CD4-positive, alpha-beta T cell treated with Interleukin-2 at 100 ng/mL for 4 hours (primary cell): ENCODE measurements at places on chromosomes 16 and 17.
A peak's percentile ranks its signal among the peaks of the same experiment; 100 is the strongest.

GRCh38 chr17:58667934-58668597 is 23.8 kb downstream of the TEX14 start:
- DNase-seq = no peak

- no peak for DNase-seq
Measured at GRCh38 chr17:80637048-80637781, 92.6 kb downstream of the RPTOR start.

- DNase-seq = peak; percentile 56
Measured at GRCh38 chr17:49861150-49861884, 13.4 kb upstream of the TAC4 start.

- no peak for DNase-seq
Measured at GRCh38 chr17:67753026-67753425, 35.3 kb downstream of the NOL11 start.

GRCh38 chr16:14475370-14476139 is 154.5 kb downstream of the PARN start:
- DNase-seq = no peak
